ENCODE measurements at places on chromosomes 3 and 15.

DNA sequence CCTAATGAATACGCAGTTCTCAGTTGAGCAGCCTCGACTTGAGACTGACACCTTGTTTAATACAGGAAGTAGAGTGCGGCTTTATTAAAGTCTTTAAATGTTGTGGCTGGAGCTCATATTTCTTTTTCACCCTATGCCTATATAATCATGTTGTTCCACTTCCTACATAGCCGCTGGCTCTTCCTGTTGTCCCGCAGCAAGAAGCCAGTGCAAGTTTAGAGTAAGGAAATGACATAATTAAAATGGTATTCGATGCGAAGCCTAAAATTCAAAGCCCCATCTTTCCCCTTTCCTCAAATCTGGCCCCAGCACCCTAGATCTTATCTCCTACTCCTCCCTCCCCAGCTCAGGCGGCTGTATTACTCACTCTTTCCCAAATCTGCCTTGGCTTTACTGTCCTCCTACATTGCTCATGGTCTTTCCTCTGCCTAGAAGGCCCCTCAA is 7.5 kb upstream of the PHLDB2 start:
- no peak for DNase-seq

- DNase-seq, result no peak
Observed at GRCh38 chr3:134874737-134875413, 79.8 kb downstream of the EPHB1 start.

GRCh38 chr15:89569090-89569745 is 6.1 kb upstream of the TICRR start:
- no peak for DNase-seq

DNA sequence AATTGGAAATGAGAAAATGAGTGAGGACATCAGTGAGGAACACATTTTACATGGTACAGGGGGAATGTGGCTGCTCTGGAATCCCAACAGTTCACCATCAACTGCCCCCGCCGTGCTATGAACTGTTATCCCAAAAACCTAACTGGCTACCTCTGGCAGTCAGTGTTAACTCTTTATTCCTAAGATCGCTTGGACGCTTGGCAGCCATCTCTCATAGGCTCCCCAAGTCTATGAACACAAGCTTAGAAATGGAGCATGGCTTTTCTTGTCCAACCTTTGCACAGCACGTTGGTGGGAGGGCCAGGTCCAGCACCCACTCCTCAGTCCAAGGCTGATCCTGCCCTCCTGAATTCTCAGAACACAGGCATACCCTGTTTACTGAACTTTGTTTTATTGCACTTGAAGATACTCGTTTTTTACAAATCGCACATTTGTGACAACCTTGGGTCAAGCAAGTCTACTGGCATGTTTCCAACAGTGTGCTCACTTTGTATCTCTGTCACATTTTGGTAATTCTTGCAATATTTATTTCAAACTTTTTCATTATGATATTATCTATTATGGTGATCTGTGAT is 53.6 kb downstream of the SENP2 start:
- no peak for DNase-seq

- DNase-seq, result no peak
Observed at GRCh38 chr3:14861031-14861430, 42.3 kb downstream of the FGD5 start.

GRCh38 chr15:69305933-69306568 is 7.3 kb downstream of the PAQR5 start:
- DNase-seq, result no peak

GRCh38 chr15:96369825-96370621 is 39.5 kb downstream of the NR2F2 start:
- DNase-seq, result no peak

DNA sequence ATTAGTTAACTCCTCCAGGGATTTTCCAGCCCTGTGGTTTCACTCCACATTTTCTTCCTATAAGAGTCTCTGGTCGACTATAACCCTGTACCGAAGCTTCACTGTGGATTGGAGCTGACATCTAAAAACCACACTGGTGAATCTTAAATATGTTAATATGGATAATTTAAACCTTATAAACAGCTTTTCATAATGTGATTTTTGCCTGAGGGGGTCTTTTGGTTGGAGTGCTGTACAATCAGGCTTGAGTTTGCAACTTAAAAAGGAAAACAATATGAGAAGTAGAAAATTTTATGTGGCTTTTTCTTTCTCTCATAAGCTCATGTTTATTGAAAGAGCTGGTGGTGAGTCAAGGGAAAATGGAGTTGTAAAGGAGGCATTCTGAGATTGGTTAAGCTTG is 313.7 kb downstream of the VPS13C start:
- no peak for DNase-seq

- DNase-seq, result no peak
Observed at GRCh38 chr3:187783098-187783497, 37.8 kb upstream of the BCL6 start.

GRCh38 chr3:34570916-34571705 is 772.7 kb downstream of the PDCD6IP start:
- no peak for DNase-seq

- DNase-seq, result no peak
Observed at GRCh38 chr3:68088216-68088615, 433.8 kb upstream of the SUCLG2 start.

DNA sequence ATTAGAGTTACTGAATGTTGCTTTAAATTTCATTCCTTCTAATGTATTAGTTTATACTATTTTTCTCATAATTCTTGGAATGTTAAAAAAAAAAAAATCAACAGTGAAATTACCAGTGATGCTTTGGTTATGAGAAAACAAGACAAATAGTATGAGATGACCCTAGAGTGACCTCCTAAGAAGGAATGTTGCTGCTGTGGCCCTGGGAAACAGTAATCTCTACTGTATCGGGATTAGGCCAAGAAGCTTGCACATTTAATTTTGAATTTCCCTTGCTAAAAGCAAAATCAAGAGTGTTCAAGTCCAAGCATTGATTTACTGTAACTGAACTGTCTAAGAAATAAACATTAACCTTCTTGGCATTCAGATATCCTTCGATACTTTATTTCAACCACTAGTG is 18.1 kb downstream of the TOPBP1 start:
- DNase-seq, result no peak

DNA sequence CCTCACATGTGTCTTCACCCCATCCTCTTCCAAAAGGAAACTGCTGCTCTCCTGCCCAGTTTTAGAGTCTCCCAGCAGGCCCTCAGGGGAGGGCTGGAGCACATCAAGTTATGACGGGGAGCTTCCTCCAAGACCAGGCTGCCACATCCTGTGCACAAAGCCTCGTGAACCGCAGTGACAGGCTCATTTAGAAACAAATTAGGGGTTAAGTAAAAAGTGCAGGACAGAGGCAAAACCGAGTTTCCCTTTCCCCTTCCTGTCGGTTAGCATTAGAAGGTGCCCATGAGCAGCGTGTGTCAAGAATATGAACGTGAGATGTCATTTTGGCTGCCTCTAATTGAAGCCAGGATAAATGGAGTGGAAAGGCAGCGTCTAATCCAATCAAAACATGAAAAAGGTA is 199.7 kb downstream of the ARRDC4 start:
- DNase-seq, result peak; percentile 7

DNA sequence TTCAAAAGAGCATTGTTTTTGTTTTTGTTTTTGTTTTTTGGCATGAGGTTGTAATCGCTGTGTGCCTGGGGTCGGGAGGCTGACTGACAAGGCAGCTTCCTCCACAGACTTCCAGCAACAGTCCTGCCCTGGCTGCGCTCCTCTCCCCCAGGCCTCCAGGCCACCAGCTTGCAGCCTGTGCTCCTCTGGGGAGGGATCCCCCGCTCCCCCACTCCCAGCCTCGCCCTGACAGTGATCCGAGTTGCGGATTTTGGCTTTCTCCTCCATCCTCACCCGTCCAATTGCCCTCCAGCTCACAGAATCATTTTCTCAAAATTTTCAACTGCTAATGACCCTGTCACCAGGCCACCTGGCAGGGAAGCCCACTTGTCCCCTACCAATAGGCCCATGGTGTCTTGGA is 36.5 kb upstream of the PCSK6 start:
- DNase-seq, result no peak

GRCh38 chr3:23739536-23739935 is 66.2 kb upstream of the UBE2E1 start:
- no peak for DNase-seq

DNA sequence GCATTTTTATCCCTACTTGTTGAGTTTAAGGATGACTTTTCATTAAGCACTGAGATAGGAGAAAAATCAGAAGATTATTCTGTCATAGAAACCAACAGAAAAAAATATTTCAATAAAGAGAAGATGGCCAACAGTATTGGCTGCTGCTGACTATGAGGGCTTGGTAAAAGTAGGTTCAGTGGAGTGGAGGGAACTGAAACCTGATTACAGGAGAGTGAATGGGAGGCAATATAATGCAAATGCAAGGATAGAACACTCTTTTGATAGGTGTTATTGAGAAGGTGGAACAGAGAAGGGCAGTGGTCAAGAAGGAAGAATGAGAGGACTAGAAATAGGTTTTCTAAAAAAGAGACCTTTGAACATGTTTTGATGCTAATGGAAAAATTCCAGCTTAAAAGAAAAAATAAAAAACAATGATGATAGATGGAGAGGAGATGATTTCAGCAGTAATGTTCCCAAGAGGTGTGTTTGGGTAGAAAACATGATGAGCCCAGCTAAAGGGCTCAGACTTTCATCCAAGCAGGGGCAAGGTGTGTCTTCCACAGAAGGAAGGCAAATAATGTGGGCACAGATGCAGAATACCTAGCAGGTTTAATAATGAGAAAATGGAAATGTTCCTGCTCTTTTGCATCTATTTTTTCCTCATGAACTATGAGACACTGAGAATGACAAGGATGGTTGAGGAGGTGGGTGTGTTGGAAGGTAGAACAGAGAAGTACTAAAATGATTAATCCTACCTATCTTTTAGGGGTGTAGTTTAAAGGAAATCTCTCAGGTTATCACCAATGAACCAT is 397.9 kb upstream of the GOLIM4 start:
- no peak for DNase-seq

DNA sequence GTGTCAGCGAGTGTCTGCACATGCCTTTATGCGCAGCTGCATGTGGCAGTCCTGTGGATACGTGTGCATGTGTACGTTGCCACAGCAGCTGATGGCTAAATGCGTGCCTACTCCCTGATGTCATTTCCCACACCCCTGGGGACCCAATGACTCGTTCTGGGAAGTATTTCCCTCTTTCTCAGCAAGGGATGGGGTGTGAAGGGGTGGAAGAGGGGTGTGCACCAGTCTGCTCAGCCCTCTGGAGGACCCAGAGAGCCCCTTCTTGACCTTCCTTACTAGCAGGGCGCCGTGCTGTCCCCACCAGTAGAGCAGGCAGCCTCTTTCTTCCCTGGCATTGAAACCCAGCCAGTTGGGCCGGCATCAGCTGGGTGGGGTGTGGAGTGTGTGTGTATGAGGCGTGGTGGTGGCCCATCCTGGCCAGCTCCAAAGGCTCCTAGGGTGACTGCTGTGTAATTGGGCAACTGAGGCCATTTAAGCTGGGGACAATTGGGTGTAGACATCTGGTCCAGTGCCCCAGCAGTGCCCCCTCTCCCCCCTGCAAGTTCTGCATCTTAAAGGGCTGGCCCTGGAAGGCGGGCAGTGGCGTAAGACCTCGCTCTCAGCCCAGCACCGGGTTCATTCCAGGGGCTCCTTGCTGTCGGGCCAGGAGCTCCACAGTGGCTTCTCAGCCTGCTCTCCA is 19.2 kb downstream of the SNX33 start:
- DNase-seq, result no peak

DNA sequence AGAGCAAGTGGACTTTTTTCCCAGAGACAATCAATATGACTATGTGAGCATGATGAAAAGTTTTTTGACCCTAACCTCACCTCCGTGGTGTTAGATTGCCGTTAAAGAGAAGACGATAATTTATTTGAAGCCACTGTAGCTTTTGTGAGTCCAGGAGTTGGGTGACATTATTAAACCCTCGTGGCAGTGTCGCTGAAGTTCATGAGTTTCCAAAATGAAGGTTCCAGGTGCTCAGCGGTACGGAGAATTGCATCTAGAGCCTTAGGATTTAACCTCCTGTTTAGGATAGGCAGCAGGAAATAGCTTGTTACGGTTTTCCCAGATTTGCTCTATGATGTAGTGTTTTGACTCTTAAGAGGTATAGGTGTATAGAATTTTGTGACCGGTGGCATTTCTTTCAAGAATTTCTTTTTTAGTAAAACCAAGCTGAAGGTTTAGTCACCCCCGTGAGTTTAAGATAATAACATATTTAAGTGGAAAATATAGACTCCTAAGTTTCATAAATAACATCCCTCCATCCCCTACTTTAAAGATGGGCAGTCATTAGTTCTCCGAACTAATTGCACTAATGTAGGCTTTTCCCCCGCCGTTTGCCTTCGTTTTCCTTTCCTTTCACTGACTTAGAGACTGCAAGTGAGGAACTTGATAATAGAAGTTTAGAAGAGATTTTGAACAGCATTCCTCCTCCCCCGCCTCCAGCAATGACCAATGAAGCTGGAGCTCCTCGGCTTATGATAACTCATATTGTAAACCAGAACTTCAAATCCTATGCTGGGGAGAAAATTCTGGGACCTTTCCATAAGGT is 2.0 kb downstream of the SMC4 start:
- no peak for DNase-seq

- no peak for DNase-seq
Observed at GRCh38 chr3:152419748-152420147, 151.0 kb downstream of the MBNL1 start.

DNA sequence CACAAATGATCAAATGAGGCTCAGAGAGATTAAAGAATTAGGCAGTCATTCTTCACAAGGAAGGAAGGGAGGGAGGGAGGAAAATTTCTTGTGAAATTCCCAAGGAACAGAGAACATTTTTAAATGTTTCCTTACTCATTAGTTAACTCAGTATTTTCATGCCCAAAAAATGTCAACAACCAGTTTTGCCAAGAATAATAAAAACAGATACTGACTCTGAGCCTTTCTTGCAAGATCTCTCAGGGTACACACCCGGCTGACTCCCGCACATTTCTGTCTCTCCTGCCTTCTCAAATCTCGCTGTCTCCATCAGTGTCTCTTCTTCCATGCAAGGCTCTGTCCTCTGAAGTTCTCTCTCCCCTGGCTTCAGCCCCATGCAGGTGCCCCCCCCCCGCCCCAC is 265.9 kb downstream of the TJP1 start:
- DNase-seq, result no peak

- DNase-seq, result no peak
Observed at GRCh38 chr3:188827576-188827975, 344.2 kb upstream of the TPRG1 start.
